Activated T-cell treated with anti-CD3 and anti-CD28 coated beads for 48 hours (primary cell): ENCODE measurements at places on chromosomes 1 and 21.

DNA sequence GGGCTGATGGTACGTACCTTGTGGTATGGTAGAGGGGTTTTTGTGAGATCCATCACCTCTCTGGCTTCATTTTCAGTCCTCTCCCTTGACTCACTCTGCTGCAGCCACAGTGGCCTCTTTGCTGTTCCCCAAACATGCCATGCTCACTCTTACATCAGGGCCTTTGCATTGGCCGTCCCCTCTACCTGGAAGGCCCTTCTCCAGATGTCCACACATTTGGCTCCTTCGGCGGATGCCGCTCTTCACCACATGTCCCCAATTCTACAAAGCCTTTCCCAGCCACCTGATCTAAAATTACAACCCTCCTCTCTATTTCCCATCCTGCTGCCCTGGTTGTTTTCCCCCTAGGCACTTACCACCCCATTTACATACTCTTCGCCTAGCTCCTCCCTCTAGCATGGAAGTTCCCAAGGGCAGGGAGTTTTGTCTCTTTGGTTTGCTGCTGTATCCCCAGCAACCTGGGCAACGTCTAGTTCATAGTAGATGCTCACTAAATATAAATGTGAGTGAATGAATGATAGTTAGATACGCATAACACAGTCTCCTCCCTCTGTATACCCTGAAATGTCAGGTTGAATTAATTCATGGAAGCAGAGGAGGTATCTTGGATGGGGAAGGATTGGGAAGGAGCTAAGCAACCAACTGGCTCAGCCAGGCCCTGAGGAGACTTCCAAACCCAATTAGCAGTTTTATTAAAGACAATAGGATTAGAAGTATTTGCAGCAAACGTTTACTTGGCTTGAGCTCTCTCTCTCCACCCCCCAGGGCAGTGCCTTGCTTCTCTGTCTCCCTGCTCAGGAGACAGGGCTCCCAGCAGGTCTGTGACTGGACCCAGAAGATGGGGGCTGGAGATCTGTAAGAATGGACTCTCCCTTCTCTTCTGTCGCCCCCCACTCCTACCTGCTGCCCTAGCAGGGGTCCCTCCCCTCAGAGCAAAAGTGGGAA lies 264.2 kb downstream of the GRIK3 start:
- DNase-seq: no peak

GRCh38 chr21:44521928-44522752 lies 17.9 kb downstream of the KRTAP10-1 start:
- DNase-seq: no peak

DNA sequence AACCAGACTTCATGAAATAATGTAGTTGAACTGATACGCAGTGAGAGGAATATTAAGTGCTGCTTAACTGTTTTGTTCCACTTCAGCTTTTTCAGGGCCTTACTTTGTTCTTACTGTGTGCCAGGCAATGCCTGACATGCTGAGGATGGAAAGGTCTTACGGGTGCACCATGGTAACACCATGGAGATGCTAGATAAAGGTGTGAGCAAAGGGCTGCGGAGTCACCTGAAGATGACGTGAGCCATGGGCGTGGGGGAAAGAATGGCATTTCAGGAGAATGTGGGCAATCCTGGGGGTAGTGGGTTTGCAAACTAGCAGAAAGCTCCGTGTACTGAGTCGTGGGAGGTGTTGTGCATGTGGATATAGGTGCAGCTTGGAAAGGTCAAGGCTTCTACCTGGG lies 27.3 kb downstream of the MAN1C1 start:
- no peak for DNase-seq

DNA sequence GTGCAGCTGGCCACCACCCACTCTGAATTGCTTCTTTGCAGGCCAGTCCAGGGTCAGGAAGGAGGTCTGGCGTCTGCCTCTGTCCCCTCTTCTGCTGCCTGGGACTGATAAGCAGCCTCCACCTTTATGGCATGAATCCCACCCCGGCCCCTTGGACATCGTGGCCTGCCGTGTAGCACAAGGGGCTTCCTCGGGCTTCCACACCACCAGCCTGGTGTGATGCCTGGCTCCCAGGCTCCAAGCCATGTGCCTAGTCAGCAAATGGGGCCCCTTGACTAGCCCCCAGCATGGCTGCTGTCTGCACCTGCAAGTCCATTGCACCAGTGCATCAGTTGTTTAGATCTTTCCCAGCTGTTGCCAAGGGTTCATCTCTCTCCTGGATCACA lies 9.9 kb upstream of the ARF1 start:
- no peak for DNase-seq

- DNase-seq: no peak
Measured at GRCh38 chr1:209885403-209886218, 52.4 kb upstream of the SYT14 start.

GRCh38 chr1:176118985-176119384 lies 88.1 kb downstream of the COP1 start:
- DNase-seq: no peak

DNA sequence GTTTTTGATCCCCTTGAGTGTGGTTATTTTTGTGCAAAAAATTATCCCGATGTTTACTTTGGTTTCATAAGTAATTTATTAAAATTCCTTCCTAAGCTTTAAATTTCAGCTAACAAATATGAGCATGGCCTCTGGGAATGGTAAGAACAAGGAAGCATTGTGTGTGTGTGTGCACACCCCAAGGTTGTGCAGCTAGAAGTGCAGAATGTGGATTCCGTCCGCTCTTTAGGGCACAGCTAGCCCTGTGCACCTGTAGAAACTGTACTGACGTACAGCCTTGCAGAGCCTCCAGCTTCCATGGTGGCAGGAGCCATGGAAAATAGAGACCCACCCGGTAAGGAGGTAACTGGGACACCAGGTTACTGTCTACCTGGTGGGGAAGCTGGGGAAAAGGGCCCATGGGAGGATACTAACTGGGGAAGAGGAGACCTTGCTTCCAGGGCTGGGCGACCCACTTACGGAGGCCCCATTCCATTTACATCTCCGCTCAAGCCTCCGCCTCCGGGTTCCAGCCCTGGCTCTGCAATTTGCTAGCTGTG lies 54.7 kb downstream of the B3GALT5 start:
- DNase-seq: no peak

- DNase-seq: no peak
Measured at GRCh38 chr1:46455951-46456350, 33.7 kb upstream of the DMBX1 start.

DNA sequence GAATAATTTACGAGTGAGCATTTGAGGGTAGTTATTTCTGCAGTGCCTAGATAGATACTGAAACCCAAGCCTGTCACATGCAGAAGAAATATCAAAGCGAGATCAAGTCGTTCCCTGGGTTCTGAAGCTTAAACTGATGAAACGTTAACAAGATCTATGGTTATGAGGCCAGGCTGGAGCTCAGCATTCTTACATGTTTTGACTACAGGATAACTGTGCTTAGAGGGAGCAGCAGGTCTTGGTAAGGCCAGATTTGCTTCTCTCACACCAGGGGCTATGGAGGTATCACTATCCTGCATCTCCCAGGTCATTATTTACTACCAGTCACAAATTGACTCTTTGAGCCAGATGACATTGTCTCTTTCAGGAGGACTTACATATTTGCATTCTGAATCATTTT lies 1401.4 kb upstream of the PRMT6 start:
- DNase-seq: no peak

DNA sequence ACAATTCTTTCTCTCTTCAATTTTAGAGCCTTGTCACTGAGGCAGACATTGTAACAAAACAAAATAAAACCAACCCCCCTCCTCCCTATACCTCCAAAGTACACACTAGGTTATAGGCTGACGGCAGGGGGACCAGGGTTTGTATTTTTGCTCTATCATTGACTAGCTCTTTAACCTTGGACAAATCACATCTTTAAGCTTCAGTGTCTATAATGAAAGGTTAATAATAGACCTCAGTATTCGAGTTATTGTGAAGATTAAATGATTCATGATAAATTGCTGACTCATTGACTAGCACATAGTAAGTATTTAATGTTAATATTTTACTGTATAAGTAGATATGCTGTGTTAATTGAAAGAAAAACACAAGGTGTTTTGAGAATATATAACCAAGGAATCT lies 1267.6 kb upstream of the ADGRL2 start:
- DNase-seq: no peak

GRCh38 chr1:56566994-56567393 lies 12.4 kb downstream of the PLPP3 start:
- DNase-seq: no peak

GRCh38 chr1:17438318-17439249 lies 893 bp downstream of the RCC2 start:
- peak; percentile 75 for DNase-seq

DNA sequence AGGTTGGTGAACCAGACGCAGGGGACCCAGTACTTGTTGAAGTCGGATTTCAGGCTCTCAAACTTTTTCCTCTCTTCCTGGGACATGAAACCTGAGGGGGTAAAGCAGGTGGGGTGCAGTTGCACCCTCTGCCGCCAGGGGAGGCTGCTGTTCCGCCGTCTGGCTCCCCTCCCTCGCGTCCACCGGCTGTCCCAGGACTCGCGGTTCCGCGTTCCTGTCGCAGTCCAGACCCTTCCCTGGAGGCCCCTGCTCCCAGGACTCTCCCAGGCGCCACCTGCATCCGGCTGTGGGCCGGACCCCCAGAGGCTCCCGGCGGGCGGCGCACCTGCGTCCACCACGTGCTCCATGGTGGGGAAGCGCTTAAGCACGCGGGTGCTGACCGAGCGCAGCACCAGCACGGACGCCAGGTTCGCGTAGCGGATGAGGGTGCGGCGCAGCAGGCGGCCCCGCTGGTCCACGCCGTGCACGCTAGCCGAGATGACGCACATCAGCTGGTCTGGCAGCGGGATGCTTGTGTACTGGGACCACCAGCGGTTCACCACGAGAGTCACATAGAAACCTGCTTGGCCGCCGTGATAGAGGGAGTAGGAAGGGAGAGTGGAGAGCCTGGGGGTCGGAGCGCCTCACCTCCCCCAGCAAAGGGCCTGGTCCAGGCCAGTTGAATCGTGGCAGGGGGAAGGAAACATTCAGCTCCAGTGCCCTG lies 1.7 kb downstream of the BEST4 start:
- peak; percentile 70 for DNase-seq

DNA sequence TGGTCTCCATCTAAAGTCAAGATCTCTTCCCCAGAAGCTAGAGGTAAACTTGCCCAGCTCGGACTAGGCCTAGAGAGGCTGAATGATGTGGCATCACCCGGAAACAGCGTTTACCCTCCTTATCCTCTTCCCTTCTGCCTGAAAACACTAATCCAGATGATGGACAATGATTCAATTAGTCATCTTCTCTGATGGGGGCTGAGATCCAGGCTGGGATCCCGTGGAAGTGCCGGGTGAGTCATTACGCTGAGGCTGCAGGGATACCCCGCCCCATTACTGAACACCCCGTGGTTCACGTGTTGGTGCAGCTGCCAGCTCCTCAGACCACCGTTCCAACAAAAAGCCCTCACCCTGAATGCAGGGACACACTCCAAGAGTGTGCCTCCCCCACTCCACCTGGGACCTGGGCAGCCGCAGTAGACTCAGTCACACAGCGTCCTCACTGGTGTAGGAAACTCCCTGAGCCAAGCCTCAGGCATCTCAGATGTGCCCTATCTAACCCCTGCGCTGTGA lies 2.0 kb downstream of the S100A6 start:
- DNase-seq: no peak

DNA sequence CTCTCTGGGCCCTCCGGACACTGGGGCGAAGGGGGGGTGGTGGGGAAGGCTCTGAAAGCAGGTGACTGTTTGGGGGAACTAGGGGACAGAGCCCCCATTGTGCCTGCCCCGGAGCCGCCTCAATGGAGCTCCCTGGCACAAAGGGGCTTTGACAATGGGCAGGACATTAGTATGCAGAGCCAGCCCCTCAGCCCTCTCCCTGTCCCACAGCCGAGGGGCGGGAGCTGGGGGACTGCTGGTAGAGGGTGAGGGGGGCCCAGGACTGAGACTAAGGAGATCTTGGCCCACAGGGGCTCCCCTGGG lies 7.8 kb downstream of the KCNJ10 start:
- DNase-seq: no peak

DNA sequence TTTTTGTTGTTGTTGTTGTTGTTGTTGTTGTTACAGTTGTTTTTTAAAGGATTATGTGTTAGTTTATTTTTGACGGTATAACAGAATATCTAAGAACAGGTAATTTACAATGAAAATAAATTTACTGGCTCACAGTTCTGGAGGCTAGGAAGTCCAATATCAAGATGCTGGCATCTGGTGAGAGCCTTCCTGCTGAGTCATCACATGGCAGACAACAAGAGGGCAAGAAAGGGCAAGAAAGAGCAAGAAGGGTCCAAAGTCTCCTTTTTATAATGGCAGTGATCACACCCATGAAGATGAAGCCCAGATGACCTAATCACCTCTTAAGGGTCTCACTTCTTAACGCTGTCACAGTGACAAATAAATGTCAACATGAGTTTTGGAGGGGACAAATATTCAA lies 142.1 kb downstream of the NEGR1 start:
- DNase-seq: no peak

GRCh38 chr1:52239708-52240001 lies 97.8 kb downstream of the ZFYVE9 start:
- no peak for DNase-seq

- DNase-seq: no peak
Measured at GRCh38 chr1:15005116-15005515, 148.4 kb upstream of the TMEM51 start.

- no peak for DNase-seq
Measured at GRCh38 chr1:186943891-186944686, 115.3 kb downstream of the PLA2G4A start.

DNA sequence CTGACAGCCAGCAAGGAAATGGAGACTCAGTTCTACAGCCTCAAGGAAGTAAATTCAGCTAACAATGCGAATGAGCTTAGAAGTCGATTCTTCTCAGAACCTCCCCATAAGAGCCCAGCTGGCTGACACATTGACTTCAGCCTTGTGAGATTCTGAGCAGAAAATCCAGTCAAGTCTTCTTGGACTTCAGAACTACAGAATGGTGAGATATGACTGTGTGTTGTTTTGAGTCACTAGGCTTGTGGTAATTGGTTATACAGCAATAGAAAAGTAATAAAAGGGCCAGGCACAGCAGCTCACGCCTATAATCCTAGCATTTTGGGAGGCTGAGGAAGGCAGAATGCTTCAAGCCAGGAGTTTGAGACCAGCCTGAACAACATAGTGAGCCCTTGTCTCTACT lies 161.8 kb upstream of the IVNS1ABP start:
- DNase-seq: no peak

DNA sequence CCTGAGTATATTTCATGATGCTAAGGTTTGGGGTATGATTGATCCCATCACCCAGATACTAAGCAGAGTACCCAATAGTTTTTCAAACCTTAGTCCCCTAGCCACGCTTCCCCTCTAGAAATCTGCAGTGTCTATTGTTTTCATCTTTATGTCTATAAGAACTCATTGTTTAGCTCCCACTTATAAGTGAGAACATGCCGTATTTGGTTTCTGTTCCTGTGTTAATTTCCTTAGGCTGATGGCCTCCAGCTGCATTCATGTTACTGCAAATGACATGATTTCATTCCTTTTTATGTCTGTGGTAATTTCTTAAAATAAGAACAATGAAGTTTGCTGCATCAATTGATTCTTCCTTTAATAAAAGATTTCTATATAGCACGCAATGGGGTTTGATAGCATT lies 301.3 kb downstream of the PLPP3 start:
- DNase-seq: no peak
